SJSA1 (cell line): ENCODE measurements at places on chromosomes 4 and X. TPM values are rescaled to one million over a fixed set of nuclear protein-coding genes. Genes with fewer than 3 reads are reported as not detected.

The TMPRSS11F gene
- not detected in 2 replicates for total RNA-seq

The RBPJ gene
- total RNA-seq: 34.5 and 96.6 TPM in 2 replicates

The CCDC160 gene
- total RNA-seq: not detected in 2 replicates

The SLITRK2 gene
- total RNA-seq: not detected in 2 replicates

The SMR3B gene
- not detected in 2 replicates for total RNA-seq

The H2BW1 gene
- not detected in 2 replicates for total RNA-seq

The CCSER1 gene
- total RNA-seq: not detected in 2 replicates

The GSPT2 gene
- total RNA-seq: 4.8 and 6.1 TPM in 2 replicates

The EDA gene
- not detected in 2 replicates for total RNA-seq

The UGT2B11 gene
- not detected in 2 replicates for total RNA-seq

The MAGEB1 gene
- not detected in 2 replicates for total RNA-seq

The MAGEC3 gene
- total RNA-seq: not detected in 2 replicates

The NUP54 gene
- 37.5 and 77.7 TPM in 2 replicates for total RNA-seq

The CASP6 gene
- total RNA-seq: 28.4 and 47.9 TPM in 2 replicates

The PDZD4 gene
- total RNA-seq: 0.09 and 0.79 TPM in 2 replicates

The SLC9A7 gene
- 0.60 and 0.63 TPM in 2 replicates for total RNA-seq

The PASD1 gene
- not detected in 2 replicates for total RNA-seq

The MTMR1 gene
- total RNA-seq: 17.0 and 17.5 TPM in 2 replicates

The TMEM128 gene
- total RNA-seq: 50.8 and 60.2 TPM in 2 replicates

The FATE1 gene
- total RNA-seq: not detected in 2 replicates

The TRIM60 gene
- not detected in 2 replicates for total RNA-seq
